ENCODE measurements at places on chromosomes 6 and 20. TPM values are rescaled to one million over a fixed set of nuclear protein-coding genes. Genes with fewer than 3 reads are reported as not detected.

Gene HLA-DMB
- total RNA-seq, result not detected

DNA sequence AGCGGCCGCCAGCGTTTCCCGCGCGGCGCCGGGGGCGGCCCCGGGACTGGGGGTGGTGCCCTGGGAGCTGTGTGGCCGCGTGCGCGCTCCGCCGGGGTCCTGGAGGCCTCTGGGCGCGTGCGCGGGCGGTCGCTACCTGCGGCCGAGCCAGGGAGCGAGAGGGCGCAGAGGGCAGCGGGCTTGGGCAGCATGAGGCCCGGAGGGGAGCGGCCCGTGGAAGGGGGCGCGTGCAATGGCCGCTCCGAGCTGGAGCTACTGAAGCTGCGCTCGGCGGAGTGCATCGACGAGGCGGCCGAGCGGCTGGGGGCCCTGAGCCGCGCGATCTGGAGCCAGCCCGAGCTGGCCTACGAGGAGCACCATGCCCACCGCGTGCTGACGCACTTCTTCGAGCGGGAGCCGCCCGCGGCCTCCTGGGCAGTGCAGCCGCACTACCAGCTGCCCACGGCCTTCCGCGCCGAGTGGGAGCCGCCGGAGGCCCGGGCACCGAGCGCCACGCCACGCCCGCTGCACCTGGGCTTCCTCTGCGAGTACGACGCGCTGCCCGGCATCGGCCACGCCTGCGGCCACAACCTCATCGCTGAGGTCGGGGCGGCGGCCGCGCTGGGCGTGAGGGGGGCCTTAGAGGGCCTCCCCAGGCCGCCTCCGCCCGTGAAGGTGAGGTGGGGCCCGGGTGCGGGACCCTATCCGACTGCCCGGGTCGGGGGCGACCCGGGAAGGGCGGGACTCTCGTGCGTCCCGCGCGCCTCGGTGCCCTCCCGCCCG is at the start of gene PM20D2:
Gene PM20D2, plus strand, starts transcription at position 100 of the 762 bp plus-strand sequence. Its CDS starts 90 bp downstream, at position 190.
- DNase-seq, result no peak

DNA sequence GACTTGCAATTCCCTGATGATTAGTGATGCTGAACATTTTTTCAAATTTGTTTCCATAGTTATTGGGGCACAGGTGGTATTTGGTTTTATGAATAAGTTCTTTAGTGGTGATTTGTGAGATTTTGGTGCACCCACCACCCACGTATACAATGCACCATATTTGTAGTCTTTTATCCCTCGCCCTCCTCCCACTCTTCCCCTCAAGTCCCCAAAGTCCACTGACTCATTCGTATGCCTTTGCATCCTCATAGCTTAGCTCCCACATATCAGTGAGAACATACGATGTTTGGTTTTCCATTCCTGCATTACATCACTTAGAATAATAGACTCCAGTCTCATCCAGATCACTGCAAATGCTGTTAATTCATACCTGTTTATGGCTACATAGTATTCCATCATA is 167.3 kb downstream of the MYLK4 start:
- DNase-seq, result no peak

Gene WFDC12
- total RNA-seq, result not detected

GRCh38 chr6:57423468-57423867 is 106.0 kb downstream of the PRIM2 start:
- DNase-seq, result no peak

DNA sequence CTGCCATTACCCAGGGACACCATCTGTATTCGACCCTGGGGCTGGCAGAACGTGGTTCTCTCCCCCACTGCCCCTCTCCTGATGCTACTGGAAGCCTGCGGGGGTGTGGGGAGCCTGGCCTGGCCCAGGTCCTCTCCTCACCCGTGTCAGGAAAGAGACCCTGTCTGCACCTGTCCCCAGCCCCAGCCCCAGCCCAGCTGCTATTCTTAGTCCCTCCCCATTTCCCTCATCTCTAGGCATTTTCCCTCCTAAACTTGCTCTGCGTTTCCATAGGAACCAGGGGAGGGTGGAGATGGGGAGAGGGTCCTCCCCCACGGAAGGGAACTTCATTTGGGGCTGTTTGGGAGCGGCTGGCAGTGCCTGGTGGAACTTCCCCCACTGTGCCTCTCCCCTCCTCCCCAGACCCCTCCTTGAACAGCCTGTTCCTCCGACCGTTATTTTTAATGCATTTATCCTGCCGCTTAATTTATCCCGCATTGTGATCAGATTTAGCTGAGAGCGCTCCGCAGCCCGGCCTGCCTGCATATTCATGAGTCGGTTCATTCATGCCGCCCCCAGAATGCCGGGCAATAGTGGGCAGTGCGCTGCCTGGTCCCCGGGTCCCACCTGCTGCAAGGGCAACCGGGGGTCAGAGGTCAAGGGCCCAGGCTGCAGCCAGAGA is 31.8 kb upstream of the DLGAP4 start:
- no peak for DNase-seq

Gene AVP
- total RNA-seq, result not detected

GRCh38 chr20:33667676-33668465 is 1.1 kb downstream of the ACTL10 start:
- no peak for DNase-seq

Data from pulmonary artery endothelial cell (primary cell).